ENCODE measurements at places on chromosomes 7 and 10. TPM values are rescaled to one million over a fixed set of nuclear protein-coding genes. Genes with fewer than 3 reads are reported as not detected.

The ZFAND4 gene
- 7.5 TPM for total RNA-seq

The PNLIP gene
- not detected for total RNA-seq

GRCh38 chr7:120229084-120229483 lies 43.9 kb upstream of the KCND2 start:
- DNase-seq = no peak

The TSPAN33 gene
- 12.4 TPM for total RNA-seq

DNA sequence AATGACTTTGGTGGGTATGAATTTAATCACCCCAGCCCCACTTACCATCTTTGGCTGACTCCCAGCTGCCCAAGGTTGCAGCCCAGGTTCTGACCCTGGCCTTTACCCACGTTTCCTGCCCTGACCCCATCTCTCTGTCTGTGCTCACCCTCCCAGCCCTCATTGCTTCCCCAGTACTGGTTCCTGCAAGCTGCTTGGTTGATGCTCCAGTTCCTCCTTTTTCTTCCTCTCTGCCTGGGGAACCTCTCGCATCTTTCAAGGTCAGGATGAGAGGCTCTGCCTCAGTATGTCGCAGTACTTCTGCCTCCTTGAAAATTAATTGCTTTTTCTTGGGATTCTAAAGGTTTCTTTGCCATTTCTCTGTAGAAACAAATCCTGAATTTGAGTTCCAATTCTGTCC lies 263.8 kb upstream of the ZNF32 start:
- DNase-seq = no peak

The ZNF277 gene
- total RNA-seq = 18.1 TPM

DNA sequence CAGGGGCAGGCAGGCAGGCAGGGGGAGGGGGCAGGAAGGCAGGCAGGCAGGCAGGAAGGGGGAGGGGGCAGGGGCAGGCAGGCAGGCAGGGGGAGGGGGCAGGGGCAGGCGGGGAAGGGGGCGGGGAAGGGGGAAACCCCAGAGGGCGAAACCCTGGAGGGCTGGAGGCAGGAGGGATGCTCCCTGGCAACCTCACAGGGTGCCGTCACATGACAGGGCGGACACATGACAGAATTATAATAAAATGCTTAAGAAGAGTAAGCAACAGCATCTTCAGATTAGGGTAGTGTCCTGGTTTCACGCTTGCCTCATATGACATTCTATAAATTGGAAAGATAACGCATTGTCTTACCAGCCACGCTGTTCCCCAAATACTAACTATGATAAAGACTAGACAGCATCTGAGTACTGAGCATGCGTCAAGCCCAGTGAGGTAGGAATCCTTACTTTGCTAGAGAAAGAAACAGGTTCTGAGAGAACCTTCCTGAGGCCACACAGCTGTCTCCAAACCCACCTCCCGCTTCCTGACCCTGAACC lies 131.6 kb downstream of the DIP2C start:
- DNase-seq = no peak

GRCh38 chr7:155404976-155405375 lies 53.0 kb upstream of the EN2 start:
- DNase-seq = no peak

DNA sequence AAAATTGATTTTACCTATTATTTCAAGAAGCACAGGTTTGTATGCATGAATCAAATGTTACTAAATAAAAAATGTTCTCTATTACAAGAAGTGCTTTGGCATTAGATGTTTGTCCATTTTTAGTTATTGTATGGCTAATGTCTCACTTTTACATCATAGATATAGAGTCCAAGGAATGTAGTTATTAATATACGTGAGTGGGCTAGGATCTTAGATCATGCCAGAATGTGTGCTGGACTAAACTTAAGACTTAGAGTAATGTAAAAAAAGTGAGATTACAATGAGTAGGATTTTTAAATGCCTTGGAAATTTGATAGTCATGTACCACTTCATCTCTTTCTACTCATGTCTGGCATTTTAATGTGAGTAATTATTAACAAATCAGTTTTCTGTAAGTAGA lies 196.6 kb downstream of the ARL4A start:
- DNase-seq = no peak

- DNase-seq = no peak
Observed at GRCh38 chr7:150401861-150402631, 22.9 kb downstream of the ZNF775 start.

DNA sequence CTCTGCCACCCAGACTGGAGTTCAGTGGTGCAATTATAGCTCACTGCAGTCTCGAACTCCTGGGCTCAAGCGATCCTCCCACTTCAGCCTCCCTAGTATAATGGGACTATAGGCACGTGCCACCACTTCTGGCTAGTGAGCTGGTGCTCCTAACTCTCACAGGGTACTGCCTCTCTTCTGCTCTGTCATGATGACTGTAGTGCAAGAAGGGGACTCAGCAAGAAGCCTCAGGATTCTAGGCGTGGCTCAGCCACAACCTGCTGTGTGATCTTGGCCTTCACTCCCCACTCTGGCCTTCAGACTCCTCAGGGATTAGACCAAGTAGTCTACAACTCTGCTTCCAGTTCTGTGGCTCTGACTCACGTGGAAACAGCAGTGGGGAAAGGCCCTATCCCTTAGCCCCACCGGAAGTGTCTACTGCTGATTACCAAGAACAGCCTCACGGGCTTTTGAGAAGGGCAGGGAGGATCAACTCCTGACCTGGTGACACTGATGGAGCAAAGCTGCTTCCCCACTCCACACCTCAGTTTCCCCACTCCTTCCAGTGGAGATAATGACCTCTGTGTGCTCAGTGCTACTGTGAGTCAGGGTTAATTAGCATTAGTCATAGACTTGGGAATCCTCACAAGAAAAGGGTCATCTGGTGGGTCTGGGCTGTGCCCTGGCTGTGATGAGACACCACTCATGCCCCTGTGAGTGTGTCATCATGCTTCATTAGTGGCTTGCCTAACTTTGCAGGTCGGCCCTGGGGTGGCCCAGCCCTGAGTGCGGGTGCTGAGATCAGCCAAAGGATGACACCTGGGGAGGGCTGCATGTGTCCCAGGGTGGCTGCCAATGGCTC lies 41.1 kb downstream of the ZC3HC1 start:
- peak; percentile 57 for DNase-seq

DNA sequence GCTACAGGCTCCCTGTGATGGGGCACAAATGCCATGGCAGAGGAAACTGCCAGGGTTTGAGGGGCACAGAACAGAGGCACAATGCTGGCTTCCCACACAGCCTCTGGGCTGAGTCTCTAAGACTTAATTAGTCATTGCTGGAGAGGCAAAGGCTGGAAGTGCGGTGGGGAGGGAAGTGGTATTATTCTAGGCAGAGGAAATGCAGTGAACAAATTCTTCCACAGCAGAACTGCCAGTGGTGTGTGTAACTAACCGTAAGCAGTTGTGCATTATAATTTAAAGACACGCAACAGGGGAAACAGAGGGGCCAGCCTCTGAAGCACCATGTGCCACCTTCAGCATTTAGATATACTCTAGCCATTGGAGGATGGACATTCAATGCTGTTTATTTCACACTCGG lies 12.8 kb downstream of the ICA1 start:
- no peak for DNase-seq

DNA sequence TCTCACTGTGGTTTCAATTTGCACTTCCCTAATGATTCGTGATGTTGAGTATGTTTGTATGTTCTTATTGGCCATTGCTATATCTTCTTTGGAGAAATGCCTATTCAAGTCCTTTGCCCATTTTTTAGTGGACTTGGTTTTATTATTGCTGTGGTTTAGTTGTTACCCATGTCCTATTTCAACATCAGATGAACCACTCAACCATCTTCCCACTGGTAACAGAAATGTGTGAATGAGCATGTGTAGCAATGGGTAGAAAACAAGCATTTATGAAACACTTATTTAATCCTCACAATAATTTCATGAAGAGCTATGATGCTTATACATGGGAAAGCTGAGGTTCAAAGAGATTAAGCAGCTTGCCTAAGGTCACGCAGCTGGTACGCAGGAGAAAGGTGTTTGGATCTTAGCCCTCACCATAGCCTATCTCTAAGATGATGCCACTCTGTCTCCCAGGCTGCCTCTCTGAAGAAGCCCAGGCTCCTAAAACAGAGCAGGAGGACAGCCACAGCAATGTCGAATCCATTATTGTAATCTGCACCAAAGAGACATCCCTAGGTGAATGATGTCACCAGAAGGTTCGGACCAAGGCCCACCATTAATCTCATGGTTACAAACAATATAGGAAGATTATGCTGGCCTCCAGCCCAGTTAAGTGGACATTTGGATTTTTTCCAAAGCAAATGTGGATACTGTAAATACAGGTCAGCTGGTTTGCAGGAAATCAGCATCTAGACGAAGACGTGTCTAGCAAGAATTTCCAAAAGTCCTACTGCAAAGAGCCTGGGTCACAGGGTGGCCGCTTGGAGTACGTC lies 447.6 kb upstream of the ZMIZ1 start:
- peak; percentile 37 for DNase-seq

GRCh38 chr7:129465080-129465479 lies 30.8 kb downstream of the STRIP2 start:
- DNase-seq = no peak

The IKZF1 gene
- 0.28 TPM for total RNA-seq

The GBX1 gene
- not detected for total RNA-seq
